ENCODE measurements at places on chromosomes 1 and 21.

DNA sequence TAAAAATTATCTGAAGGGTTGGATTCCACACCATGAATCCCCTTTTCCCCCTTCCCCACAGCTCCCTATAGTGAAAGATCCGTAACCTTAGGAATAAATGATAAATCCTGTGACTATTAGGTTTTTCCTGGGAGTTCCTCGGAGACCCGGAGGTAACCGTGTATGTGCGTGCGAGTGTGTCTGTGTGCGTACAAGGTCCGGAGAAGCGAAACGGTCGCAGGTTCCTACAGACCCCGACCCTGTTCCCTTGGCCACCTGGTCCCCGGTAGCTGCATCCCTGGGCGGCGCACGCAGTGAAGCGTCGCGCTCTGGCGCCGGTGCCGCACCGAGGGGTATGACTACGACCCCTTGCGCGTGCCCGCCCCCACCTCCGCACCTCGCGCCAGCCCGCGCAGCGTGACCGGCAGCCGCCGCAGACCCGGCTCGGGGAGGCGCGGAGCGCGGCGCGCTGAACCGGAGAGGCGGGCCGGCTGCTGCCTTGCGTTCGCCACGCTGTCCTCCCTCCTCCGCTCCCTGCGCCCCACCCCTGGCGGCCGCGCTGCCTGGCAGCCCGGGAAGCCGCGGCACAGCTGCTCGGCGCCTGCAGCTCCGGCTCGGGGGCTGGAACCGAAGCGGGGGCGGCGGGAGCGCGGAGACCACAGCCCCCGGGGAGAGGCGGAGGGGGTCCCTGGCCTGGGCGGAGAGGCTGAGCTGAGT, at the start of gene AK5:
Gene AK5, plus strand, starts transcription at position 529 of the 696 bp plus-strand sequence. CDS start 295 bp downstream, outside the sequence.
- DNase-seq: peak; percentile 61

DNA sequence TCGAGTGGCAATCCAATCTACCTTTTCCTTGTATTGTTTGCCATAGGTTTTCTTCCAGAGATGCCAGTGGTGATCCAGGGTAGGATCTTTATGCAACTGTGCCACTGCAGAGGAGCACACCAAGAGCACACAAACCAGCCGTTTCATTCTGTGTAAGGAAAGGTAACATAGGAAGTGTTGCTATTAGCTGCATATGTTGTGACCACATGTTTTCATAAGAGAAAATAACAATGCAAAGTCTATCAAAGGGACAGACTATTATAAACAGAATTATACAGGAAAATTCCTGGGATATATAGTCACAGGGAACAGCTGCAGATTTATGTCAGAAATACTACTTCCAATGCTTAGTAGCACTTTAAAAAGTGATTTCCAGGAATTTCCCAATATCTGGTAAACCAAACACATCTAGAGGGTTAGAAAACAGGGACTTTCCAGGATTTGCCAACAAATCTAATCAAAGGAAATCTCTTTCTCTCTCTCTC, 919 bp downstream of the CTSS start:
- DNase-seq: no peak

GRCh38 chr1:243471754-243472745, 216.2 kb downstream of the SDCCAG8 start:
- DNase-seq: no peak

GRCh38 chr1:182604175-182605164, at the start of gene RGS16:
TSS of gene RGS16 (minus strand) at chr1:182604389. CDS start at chr1:182604259, 130 bp downstream.
- peak; percentile 91 for DNase-seq

DNA sequence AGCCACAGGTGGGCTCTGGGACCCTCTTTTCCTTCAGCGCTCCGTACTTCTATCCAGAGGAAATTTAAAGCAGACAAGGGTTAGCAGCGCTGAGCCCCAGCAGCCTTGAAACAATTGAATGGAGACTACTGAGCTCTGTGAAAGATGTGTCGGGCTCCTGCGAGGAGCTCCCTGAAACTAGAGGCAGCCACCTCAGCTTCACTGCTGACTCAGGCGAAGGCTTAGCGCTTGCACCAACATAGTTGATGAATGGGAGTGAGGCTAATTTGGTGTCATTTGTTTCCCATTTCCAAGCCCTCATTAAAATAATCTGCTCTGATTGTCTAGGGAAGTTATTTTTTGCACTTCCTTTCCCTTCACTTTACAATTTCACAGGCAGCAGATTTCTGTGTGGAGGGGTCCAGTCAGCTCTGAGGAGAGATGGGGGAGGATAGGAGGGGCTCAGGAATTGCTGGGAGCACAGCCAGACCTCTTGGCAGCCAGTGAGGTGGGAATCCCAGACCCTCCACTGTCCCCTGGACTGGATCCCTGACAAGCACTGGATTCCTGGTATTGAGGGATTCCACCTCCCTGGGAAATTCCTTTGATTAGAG, 398.9 kb upstream of the PLXNA2 start:
- no peak for DNase-seq

GRCh38 chr1:19460535-19461219, 24.7 kb downstream of the CAPZB start:
- DNase-seq: no peak

GRCh38 chr1:109105881-109106280, 8.0 kb upstream of the ELAPOR1 start:
- no peak for DNase-seq

DNA sequence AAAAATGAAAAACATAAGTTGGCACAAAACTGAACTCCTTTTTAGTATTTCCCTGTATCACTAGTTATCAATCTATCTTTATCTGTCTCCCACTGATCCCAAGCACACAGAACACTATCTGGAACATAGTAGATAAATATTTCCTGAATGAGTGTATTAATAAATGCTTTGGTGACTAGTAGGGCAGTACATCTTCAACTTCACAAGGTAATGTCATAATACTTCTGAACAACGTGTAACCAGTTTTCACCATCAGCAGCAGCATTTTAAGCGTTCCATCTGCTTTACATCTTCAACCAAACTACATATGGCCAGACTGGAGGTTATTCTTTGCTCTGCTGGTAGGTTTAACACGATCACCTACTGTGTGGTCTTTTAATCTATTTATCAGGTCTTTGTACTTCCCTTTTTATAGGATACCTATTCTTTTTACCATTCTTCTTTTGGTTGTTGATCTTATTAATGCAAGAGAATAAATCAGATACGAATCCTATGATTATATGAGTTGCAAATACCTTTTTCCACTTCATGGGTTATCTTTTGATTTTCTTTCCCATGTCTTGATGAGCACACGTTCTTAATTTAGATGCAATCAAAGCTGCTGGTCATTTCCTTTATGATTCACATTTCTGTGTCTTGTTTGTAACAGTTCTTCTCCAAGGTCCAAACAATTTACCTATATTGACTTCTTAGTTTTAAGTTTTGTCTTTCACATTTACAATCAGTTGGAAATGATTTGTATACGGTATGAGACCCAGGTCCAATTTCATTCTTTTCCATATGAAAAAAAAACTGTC, 16.3 kb downstream of the GPBP1L1 start:
- no peak for DNase-seq

DNA sequence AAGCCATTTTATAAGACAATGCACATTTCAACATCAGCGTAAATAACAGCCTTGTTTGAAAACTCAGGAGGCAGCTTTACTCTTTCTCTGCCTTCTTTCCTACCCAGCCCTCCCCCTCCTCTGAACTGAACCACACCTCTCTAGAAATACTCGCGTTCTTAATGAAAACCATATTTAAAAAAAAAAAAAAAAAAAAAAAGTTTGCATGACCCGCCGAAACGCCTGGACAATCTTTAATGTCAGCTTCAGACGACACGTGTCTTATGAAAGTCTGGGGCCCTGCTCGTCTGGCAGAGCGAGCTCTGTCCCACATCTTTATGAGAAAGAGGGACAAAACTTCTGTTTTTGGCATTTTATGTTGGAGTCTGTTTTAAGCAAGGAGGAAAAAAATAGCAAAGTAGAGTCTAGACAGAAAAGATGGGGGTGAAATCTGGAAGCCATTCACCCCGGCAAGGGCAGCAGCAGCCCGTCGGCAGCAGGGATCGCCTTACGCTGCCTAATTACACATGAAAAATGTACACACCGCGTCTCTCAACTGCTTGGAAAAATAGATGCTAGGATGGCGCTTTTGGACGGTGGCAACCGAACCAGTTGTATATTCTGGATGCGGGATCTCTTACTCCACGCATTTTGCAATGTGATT, 130.4 kb upstream of the ETS2 start:
- no peak for DNase-seq

DNA sequence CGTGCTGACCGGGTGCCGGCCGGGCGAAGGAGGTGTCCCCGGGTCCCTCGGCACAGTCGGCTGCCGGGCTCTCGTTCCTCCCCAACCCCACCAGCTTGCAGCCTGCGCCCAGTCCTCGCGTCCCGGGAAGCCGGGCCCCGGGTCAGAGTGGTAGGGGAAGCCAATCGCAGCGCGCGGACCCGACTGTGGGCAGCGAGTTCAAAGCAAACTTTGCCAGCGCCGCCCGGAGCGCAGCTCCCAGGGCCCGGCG, 328 bp downstream of the MYCL start:
- peak; percentile 18 for DNase-seq

GRCh38 chr1:202439308-202439707, 90.8 kb downstream of the PPP1R12B start:
- DNase-seq: no peak

DNA sequence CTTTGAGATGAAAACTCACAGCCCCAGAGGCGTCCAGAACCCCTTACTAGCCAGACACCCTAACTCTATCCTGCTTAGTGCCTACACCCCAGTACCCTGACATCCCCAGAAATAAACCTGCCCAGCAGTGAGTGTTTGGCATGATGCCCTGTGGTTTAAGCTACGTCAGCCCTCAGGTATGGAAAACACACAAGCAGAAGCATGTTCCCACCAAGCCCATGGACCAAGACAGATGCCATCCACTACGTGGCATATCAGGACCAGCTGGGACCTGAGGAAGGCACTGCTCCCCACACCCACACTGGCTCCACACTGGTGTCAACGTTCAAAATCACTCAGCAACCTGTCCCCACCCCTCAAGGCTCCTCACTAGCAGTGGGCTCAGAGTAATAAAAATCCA, 116.4 kb downstream of the SYT2 start:
- DNase-seq: no peak

DNA sequence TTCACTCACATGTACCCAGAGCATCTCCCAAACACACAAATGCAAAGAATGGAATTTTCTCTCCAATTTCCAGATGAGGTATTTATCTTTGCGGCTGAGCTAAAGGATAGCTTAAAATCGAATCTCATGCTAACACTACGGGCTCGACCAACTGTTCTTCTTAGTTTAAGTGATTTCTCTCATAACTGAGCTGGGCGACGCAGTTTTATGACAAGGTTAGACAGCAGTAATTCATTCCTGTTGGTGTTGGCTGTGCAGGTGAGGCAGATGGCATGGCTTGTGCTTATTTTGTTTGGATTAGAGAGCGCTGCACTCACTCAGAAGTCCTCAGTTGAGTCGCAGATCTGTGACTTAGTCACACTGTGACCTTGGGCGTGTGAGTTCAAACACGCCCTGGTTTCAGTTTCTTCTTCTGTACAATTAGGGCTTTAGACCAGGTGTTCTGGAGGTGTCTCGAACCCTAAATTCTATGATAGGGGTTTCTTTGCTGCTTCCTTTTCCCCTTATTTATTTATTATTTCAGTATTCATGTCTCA, 41.5 kb upstream of the MRPS6 start:
- no peak for DNase-seq

DNA sequence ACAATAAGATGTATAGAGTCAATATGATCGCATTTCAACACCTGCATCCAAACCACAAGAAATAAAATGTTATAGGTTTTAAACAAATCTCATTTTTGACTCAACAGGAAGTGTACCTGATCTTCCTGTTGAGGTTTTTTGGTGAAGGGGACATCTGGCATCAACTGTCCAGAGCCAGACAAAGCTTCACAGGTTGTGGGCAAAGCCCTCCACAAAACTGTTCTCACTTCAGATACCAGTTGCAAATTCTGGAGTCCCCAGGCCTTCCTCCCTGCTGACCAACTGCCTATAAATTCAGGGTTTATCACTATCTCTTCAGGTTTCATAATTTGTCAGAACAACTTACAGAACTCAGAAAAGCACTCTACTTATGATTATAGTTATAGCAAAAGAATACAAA, 326.1 kb upstream of the CAMK1G start:
- no peak for DNase-seq

GRCh38 chr1:223515421-223515820, 122.2 kb downstream of the CCDC185 start:
- no peak for DNase-seq

DNA sequence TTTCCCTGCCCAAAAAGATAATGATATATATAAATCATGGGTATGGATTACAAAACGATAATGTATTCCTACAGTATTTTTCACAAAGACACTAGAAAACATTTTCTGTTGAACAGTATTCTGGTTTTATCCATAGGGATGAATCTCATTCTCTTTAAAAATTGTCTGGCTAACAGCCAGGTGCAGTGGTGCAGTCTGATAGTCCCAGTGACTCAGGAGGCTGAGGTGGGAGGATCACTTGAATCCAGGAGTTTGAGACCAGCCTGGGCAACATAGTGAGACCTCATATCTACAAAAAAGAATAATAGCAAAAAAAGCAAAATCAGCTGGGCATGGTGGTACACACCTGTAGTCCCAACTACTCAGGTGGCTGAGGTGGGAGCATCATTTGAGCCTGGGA, 23.3 kb downstream of the PIP5K1A start:
- DNase-seq: no peak

- DNase-seq: no peak
Measured at GRCh38 chr1:236394879-236395229, 768 bp downstream of the EDARADD start.

GRCh38 chr1:167219646-167220536, 795 bp upstream of the POU2F1 start:
- peak; percentile 88 for DNase-seq

DNA sequence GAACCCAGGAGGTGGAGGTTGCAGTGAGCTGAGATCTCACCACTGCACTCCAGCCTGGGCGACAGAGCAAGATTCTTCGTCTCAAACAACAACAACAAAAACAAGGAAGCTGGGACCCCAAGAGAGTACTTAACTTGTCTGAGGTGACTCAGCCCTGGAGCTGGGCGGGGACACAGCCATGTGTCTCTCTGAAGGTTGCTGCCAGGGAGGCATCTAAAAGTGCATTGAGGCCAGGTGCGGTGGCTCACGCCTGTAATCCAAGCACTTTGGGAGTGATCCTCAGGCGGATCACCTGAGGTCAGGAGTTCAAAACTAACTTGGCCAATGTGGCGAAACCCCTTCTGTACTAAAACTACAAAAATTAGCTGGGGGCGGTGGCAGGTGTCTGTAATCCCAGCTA, 7.7 kb downstream of the IFI6 start:
- DNase-seq: no peak

- DNase-seq: no peak
Measured at GRCh38 chr1:238360474-238360873, 469.8 kb upstream of the ZP4 start.

- DNase-seq: no peak
Measured at GRCh38 chr1:92480200-92480812, 6.4 kb downstream of the GFI1 start.

DNA sequence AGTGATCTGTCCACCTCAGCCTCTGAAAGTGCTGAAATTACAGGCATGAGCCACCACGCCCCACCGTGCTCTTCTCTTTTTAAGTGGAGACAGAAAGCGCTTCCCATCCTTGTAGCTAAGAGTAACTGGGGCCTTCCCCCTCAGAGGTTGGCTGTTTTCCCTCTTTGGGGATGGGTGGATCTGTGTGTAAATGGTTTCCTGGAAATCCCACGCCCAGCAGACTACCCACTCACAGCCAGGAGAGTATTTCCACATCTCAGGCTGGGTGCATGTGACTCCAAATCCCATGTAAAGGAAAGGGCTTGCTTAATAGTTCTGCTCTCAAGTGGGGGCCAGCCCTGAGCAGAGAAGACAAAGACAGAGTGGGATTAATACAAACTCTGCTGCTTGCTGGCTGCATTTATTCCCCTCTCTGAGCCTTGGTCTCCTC, 19.6 kb upstream of the TCEA3 start:
- DNase-seq: no peak

- no peak for DNase-seq
Measured at GRCh38 chr1:57874418-57874877, 450.6 kb upstream of the DAB1 start.

Data from activated CD8-positive, alpha-beta memory T cell treated with anti-CD3 and anti-CD28 coated beads, Interleukin-2, amount 50 U/mL, for 4 hours (primary cell).